ENCODE measurements at places on chromosomes 12 and 14.

- DNase-seq = no peak
Observed at GRCh38 chr12:57726884-57727757, 11.4 kb downstream of the AGAP2 start.

DNA sequence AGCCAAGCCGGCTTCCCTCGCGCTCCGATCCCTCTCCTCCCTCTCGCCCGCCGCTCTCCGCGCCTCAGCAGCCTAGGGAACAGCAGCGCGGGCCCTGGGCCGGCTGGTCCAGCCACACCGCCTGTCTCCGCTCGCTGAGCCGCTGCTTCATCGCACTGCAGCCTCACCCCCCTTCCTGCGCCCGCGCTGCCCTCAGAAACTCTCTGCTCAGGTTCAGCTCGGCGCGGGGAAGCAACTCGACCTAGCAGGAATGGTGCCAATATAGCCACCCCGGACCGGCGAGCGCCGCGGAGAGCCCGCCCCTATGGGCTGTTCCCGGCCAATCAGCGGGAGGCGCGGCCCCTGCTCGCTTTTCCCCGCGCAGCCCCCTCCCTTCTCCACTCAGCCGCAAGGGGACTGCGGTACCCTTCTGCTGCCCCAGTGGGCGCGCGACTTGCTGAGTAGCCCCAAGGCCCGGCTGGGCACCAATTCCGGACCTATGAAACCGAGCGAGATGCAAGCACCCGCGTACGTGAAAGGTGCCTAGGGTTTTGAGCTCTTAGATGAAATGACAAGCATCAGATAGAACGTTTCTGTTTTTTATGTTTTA is at the start of gene ADAMTS20:
Gene ADAMTS20 (minus strand): TSS at position 233 of the 589 bp plus-strand sequence. CDS start 282 bp downstream, outside the sequence.
- no peak for DNase-seq

DNA sequence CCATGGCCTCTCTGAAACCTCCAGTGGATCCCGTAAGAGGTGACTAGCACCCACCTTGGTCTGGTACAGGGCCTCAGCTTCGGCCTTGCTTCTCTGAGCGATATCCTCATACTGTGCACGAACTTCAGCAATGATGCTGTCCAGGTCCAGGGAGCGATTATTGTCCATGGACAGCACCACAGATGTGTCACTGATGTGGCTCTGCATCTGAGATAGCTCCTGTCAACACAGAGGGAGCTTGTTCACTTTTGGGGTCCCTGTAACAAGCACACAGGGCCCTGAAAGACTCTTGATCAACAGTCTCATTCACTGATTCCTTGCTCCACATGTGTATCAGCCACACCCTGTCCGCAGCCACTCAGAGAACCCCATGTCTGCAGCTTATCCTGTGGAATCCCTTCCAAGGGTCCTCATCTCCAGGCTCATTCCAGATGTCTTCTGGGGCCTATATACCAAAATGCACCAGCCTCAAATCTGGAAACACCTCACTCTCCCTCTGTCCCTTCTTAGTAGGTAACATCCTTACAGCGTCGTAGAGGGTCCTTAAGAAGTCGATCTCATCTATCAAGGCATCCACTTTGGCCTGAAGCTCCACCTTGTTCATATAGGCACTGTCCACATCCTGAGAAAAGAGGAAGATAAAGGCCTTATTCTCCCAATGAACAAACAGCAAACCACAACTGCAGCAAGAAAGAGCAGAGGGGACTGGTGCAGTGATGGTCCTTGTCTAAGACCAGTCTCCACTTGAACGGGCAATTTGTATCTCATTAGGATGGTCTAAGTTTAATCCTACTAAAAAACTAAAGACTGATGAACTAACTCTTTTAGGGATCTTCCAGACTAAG is 3.5 kb downstream of the KRT3 start:
- DNase-seq = no peak

DNA sequence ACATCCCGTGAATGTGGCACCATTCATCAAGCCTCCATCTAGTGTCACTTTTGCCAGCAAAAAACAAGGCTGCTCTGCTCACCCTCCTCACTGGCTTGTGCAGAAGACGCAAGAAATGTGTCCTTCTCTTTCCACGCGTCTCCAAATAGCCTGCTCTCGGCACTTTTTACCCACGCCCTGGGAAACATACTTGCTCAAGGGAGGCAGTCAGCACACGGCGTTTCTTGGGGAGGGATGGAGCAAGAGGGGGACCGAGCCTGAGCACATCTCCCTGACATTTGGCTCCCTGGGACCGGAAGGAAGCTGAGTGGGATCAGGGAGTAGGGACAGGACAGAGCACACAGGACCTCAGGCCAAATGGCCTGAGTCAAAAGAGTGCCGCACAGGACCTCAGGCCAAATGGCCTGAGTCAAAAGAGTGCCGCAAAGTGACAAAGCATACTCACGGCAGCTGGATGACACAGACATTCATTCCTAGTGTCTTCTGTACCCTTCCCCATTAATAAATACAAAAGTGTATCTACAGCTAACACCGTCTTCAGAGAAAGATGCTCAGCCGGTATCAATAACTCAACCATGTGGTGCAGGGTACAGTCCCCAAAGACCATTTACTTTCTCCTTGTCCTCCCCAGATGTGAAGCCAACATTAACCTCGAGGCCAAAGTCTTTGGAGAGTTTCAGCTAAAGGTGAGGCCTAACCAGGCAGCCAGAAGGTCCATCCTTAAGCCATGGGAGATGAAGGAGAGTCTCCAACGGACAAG is 7.1 kb downstream of the BCL11B start:
- DNase-seq = no peak

DNA sequence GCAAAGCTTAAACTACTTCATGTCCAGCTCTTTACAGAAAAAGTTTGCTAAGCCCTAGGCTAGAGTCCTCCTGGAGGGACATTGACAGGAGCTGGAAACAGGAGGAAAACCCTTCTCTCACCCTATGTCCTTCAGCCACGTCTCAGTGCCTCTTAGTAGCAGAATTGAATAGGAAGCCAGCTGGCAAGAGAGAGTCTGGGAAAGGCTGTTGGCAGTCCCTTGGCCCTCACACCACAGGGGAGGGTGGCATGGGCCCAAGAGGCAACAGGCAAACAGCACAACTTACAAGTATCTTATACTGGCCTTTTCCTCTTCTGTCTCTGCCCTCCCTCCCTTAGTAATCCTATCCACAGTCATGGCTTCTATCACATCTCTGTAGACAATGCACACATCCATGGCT is 27.7 kb upstream of the DHRS2 start:
- DNase-seq = no peak

- no peak for DNase-seq
Observed at GRCh38 chr12:26080911-26081310, 43.9 kb downstream of the BHLHE41 start.

DNA sequence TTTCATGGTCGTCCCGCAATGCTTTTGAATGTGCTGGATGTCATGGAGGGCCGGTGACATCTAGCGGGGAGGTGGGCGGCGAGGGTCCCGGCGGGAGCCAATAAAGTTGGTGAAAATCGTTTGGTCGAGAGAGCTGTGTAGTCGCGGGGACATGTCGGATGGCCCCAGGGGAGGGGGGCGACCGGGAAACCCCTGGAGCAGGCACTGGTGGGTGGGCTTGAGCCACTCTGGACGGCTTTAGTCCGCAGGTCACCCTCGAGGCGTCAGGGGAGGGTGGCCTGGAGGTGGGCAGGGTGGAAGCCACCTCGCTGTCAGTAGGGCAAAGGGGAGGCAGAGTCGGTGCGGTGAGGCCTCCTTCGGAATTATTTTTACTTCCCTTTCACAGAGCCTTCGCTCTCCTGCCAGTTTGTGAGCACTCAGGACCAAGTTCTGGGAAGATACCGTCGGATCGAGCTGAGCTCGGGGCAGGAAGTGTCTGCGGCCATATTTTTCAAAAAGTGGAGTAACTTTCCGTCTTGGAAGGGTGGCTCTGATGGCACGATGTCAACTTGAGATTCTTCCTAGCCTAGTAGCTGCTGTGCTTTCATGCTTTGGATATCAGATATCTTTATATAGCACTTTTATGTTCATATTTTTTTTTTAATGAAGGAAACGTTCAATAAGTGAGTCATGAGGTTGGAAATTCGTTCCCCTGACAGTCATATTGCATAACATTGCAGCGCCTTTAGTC is 28.2 kb downstream of the WBP11 start:
- DNase-seq = peak; percentile 14

GRCh38 chr14:101276309-101277091 is 284.8 kb upstream of the DIO3 start:
- DNase-seq = no peak

DNA sequence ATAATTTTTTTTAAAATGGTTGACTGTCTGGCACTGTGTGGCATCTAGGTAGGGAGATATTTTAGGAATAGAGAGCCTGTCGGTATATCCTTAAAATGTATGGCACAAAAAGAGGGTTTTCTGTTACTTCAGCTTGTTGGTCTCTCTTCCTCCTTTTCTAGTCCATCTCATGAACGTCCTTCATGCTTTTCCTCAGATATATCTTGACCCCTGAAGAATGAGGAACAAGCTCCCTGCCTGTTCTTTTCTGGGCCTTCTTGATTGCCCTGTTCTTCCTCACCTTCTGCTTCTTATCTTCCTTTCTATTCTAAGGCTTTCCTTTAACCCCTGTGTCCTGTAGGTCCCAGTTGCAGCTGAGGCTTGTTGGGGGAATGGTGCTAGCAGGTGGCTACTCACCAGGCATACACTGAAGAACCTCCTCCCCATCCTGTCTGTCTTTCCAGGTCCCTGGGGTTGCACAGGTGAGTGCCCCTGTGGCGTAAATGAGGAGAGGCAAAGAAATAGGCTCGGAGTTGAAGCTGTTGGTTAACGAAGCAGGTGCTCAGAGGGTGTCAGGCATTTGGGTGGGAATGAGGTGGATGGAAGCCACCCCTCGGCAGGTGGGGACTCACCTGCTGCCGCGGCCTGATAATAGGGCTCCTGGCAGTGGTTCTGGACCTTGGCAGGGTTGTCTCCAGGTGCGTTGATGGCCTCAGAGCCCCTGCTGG is 7.2 kb upstream of the C1R start:
- DNase-seq = no peak

DNA sequence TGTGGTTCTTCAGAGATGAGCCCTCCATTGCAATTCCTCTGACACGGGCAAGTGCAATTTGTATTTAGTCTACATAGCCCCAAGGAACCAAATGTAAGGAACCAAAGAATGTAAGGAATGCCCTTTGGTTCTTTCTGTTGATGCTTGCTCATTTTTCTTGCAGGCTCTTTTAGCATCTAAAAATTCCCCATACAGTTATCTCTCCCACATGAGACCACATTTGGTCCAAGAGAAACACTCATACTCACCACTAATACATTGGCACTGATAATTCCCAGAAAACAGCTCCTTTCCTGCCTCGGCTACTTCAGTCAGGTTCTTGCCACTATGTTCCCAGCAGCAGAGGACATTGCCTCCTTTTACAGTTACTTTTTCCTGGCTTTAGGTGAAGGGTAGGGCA is 332.6 kb downstream of the AEBP2 start:
- no peak for DNase-seq

- no peak for DNase-seq
Observed at GRCh38 chr12:79420146-79420618, 270.6 kb downstream of the PAWR start.

DNA sequence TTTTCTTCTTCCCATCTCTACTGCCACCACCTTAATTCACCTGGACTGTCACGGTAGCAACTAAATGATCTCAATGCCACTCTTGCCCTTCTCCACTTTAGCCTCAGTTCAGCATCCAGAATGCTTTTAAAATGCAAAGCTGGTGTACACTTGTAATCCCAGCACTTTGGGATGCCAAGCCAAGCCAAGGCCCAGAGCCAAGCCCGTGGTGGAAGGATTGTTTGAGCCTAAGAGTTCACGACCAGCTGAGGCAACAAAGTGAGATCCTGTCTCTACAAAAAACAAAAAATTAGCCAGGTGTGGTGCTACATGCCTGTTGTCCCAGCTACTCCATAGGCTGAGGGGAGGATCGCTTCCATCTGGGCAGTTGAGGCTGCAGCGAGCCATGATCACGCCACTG is 5.9 kb downstream of the CIPC start:
- no peak for DNase-seq

DNA sequence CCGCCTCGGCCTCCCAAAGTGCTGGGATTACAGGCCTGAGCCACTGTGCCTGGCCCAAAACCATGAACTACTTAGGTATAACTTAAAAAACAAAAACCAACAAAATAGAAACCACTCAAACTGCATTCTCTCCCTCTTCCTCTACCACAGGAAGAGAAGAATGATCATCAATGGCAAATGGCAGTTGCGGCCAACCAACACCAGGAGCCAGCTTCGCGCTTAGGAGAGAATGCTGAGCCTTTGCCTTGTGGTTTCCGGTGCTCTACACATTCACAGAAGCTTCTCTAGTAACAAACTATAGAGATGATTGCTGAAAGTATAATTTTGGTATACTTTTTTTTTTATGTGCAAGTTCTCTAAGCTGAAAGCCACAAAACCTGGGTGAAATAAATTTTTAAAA is 17.1 kb downstream of the CATSPERB start:
- DNase-seq = no peak

DNA sequence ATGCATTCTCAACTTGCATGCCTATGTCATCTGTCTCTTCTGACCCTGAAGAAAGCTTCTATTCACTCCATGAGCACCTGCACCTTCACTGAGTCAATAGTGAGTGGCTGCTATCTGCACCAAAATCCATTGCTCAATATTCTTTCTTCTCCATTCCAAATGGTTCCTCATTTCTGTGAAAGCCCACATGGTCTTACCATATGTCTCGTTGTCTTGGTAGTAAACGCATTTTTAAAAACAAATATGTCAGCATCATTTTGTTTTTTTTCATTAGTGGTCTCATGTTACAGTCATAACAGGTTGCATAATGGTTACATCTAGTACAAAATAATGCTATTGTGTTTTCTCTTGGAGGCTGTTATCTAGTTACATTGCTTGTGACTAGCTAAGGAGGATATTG is 106.9 kb upstream of the CPM start:
- DNase-seq = no peak

GRCh38 chr12:49907352-49907751 is 3.7 kb upstream of the FAIM2 start:
- DNase-seq = no peak

GRCh38 chr12:90987520-90987919 is 17.3 kb downstream of the EPYC start:
- DNase-seq = no peak

Data from stimulated activated CD4-positive, alpha-beta T cell treated with anti-CD3 and anti-CD28 coated beads, Interleukin-4, amount 100 ng/mL, for 4 hours (primary cell).